ENCODE measurements at places on chromosomes 2 and 18. TPM values are rescaled to one million over a fixed set of nuclear protein-coding genes. Genes with fewer than 3 reads are reported as not detected.

DNA sequence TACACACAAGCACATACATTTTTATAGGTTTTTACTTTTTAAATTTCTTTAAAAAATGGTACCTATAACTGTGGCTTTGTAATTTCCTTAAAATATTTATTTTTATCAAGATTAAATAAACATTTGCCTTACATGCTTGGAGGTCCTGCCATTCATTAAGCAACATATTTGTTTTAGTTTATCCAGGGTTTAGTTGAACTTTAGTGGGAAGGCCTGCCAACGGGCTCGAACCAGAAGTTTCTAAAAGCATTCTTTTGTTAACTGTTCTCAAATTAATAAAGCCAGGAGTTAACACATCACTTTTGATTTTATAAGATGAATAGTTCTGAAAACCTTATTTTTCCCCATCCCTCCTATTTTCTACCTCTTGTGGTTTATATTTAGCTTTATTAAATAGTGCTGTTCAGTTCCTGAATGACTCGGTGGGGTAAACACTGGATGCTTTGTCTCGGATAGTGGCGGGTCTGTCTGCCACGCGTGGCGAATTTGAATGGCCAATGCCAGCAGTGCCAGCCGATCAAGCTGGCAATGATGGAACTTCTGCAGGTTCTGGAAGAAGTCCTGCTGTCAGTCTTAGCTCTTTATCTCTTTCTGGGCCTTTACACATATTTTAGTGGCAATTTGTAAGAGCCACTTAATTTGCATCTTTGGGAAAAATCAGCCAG, 32.2 kb downstream of the SH3YL1 start:
- H3K4me3 ChIP-seq: no peak overlapping the region
- no peak overlapping the region for H3K27ac ChIP-seq
- H3K36me3 ChIP-seq: no peaks in the 10 kb centered on the region
- no peak for DNase-seq
- H3K27me3 ChIP-seq: no peaks in the 10 kb centered on the region

GRCh38 chr2:54559006-54559445, 102.9 kb downstream of the SPTBN1 start:
- DNase-seq: no peak
- peaks cover 37% of the 10 kb centered on the region for H3K4me1 ChIP-seq
- H3K27me3 ChIP-seq: no peaks in the 10 kb centered on the region

NEMP2 gene
- 3.8 TPM for total RNA-seq

GRCh38 chr18:77168811-77169311, 36.3 kb upstream of the MBP start:
- H3K27ac ChIP-seq: no peak overlapping the region
- no peak overlapping the region for H3K4me3 ChIP-seq
- H3K27me3 ChIP-seq: no peaks in the 10 kb centered on the region
- no peaks in the 10 kb centered on the region for H3K36me3 ChIP-seq
- no peaks in the 10 kb centered on the region for H3K4me1 ChIP-seq
- no peak for DNase-seq

GRCh38 chr2:57617318-57617717, 429.3 kb upstream of the VRK2 start:
- peaks cover 22% of the 10 kb centered on the region for H3K27me3 ChIP-seq
- H3K36me3 ChIP-seq: no peaks in the 10 kb centered on the region
- H3K27ac ChIP-seq: no peak overlapping the region
- DNase-seq: no peak
- no peak overlapping the region for H3K4me3 ChIP-seq

SLC40A1 gene
- 13.4 TPM for total RNA-seq

LONRF2 gene
- 1.1 TPM for total RNA-seq

DNA sequence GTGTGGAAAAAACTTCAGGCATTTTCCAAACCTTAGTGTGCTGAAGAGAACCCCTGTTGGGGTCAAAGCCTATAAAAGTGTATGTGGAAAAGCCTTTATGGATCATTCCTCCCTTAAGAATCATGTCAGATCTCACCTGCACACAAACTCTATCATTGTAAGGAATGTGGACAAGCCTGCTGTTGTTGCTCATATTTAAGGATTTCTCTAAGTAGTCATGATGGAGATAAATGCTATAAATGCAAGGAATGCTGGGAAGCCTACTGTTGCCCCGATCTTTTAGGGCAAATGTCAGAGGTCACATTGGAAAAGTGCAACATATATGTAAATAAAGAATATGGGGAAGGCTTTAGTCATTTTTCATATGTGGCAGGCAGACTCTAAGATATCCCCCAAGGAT, 129.5 kb downstream of the ICOS start:
- H3K27me3 ChIP-seq: peaks cover 67% of the 10 kb centered on the region
- H3K4me3 ChIP-seq: no peak overlapping the region
- no peak overlapping the region for H3K27ac ChIP-seq
- no peaks in the 10 kb centered on the region for H3K36me3 ChIP-seq

DNA sequence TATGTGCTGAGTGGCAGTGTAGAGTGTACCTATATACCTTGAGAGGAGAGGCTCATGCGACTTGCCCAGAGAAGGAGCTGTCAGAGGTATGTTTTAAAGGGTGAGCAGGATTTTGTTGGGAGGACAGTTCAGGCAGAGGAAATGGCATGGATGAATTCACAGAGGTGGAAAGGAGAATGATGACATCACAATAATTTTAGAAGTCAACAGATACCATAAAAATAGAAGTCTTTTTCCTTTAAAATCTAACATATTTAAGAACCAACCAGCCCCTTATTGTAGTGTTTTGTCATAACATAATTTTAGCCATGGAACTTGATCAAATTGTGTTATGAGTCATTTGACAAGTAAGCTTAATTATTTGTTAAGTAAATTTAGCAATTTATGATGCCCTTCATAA, 538.1 kb upstream of the GYPC start:
- no peaks in the 10 kb centered on the region for H3K4me1 ChIP-seq
- H3K36me3 ChIP-seq: no peaks in the 10 kb centered on the region
- no peak overlapping the region for H3K4me3 ChIP-seq
- H3K27me3 ChIP-seq: no peaks in the 10 kb centered on the region

Measured in PC-3 (cell line).